Muscle of leg (tissue), 16 donors: ENCODE measurements at places on chromosomes 2 and 18. TPM values are rescaled to one million over a fixed set of nuclear protein-coding genes. Genes with fewer than 3 reads are reported as not detected.
A peak's percentile ranks its signal among the peaks of the same experiment; 100 is the strongest.

NCKAP5 gene
- total RNA-seq: 4.7 TPM

IL1A gene
- not detected for total RNA-seq

TGFA gene
- 0.44 TPM for total RNA-seq

ELOA2 gene
- not detected for total RNA-seq

GRCh38 chr2:156332534-156333273 lies at the start of gene NR4A2:
TSS of gene NR4A2 (minus strand) at chr2:156332721. CDS start at chr2:156330186, 2,535 bp downstream.
- H3K27me3 ChIP-seq: peaks cover 55% of the 10 kb centered on the region
- no peaks in the 10 kb centered on the region for H3K36me3 ChIP-seq
- peak; percentile 93 for DNase-seq
- H3K4me1 ChIP-seq: peaks cover 29% of the 10 kb centered on the region
- peak within 1 kb of the TSS; percentile 67 for H3K4me3 ChIP-seq

DNA sequence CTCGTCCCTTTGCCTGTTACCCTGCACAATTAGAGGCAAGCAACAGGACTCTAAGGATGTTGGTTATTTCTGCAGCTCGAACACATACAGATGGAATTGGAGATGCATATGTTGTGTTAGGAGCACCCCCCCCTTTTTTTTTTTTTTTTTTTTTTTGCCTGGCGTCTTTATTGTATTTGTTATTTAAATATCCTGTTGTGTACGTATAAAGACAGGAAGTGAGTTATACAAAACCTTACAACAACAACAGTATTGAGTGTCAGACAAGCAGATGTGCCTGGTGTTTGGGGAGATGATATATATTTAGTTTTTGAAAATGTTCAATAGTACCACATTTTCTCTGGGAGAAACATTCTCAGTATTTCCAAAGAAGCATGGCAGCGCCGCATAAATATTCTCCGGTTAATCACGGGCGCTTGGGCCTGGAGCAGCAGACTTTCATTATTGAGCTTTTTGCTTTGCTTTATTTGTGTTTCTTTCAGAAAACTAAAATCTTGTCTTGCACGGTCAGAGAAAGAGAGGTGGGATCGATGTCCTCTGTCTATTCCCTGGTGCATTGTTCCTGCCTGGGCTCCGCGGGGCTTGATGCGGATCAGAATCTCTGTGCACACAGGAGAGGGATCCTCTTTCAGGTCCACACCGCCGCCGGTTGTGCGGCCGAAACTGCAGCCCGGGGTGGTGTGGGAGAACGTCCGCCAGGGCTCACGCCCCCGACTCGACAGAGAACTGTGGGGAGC lies 23.2 kb upstream of the ZNF516 start:
- peak overlapping the region; percentile 36 for H3K4me3 ChIP-seq
- H3K4me1 ChIP-seq: peaks cover 11% of the 10 kb centered on the region
- DNase-seq: peak; percentile 77
- H3K27me3 ChIP-seq: no peaks in the 10 kb centered on the region
- no peaks in the 10 kb centered on the region for H3K36me3 ChIP-seq

DNA sequence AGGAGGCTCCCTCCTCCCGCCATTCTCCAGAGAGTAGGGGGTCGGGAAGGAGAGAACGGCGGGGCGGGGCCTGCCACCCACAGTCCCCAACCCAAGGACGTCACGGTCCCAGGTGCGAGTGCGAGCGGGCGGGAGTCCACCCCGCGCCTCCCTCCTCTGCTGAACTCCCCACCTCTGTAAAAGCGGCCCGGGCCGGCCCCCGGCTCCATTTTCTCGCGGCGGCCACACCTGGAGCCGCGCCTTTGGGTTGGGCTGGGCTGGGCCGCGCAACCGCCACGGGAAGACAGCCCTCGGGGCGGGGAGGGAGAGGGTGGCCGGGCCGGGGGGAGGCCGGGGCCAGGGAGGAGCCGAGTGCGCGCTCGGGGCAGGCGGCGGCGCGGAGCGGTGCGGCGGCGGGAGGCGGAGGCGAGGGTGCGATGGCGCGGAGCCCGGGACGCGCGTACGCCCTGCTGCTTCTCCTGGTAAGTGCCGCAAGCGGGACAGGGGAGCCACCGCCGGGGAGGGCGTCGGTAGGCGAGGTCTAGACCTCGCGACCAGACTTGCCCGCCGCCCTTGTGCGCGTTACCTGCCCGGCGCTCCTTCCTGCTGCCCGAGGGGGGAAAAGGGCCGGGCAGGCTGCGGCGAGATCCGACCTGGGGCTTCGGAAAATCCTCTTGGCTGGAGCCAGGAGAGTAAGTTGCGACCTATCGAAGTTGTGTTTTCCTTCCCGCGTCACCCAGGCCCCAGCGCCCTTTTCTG lies at the start of gene DSG2:
Gene DSG2, plus strand, starts transcription at position 342 of the 738 bp plus-strand sequence. Its CDS starts 75 bp downstream, at position 417.
- H3K4me1 ChIP-seq: peaks cover 7% of the 10 kb centered on the region
- H3K27ac ChIP-seq: no peak within 1 kb of the TSS
- H3K27me3 ChIP-seq: peaks cover 18% of the 10 kb centered on the region
- peak; percentile 49 for DNase-seq

DNA sequence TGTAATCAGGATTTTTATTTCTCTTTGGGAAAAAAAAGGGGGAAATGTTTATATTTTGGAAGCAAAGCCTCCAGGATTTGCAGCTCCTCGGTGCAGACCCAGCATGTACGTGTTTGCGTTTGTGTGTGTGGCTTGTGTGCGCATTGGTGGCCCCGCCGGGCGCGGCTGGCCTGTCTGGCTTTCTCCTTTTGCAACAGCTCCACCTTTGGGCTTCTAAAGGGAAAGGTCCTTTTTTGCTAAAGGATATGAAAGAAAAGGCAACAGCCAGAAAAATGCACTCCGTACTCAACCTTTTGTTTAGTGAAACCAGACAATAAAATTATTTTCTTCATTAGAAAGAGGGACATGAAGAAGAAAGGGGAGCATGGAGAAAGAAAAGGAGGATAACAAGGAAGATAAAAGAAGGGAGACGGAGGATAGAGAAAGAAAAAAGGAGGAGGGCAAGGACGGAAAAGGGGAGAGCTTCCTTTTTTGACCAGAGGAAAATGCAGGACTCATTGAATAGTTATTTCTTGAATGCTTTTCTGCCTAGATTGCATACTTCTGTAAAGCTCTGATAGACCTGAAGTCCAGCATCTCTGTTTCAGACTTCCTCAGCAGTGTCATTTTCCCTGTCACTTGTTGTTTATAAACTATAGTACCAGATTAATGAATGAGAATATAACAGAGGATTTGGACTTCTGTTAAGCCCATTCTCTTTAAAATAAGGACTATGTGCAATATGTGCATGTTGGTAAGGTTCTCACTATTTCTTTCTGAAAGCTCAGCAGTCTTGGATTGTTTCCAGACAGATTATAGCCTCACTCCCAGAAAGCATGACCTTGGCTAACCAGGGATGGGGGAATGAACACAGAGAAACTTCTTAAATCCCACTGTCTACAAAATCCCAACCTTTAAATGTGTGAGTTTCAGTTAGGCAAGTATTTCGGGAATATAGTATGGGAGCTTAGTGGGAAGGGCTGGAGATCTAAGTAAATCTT lies 563.1 kb upstream of the PIK3C3 start:
- no peak overlapping the region for H3K27ac ChIP-seq
- DNase-seq: peak; percentile 81
- H3K27me3 ChIP-seq: no peaks in the 10 kb centered on the region
- H3K4me3 ChIP-seq: peak overlapping the region; percentile 22
- H3K36me3 ChIP-seq: no peaks in the 10 kb centered on the region

GRCh38 chr2:40751981-40752380 lies 300.1 kb upstream of the SLC8A1 start:
- H3K27ac ChIP-seq: no peak overlapping the region
- H3K36me3 ChIP-seq: no peaks in the 10 kb centered on the region
- H3K27me3 ChIP-seq: no peaks in the 10 kb centered on the region
- H3K4me1 ChIP-seq: no peaks in the 10 kb centered on the region
- H3K4me3 ChIP-seq: no peak overlapping the region
- DNase-seq: no peak

DNA sequence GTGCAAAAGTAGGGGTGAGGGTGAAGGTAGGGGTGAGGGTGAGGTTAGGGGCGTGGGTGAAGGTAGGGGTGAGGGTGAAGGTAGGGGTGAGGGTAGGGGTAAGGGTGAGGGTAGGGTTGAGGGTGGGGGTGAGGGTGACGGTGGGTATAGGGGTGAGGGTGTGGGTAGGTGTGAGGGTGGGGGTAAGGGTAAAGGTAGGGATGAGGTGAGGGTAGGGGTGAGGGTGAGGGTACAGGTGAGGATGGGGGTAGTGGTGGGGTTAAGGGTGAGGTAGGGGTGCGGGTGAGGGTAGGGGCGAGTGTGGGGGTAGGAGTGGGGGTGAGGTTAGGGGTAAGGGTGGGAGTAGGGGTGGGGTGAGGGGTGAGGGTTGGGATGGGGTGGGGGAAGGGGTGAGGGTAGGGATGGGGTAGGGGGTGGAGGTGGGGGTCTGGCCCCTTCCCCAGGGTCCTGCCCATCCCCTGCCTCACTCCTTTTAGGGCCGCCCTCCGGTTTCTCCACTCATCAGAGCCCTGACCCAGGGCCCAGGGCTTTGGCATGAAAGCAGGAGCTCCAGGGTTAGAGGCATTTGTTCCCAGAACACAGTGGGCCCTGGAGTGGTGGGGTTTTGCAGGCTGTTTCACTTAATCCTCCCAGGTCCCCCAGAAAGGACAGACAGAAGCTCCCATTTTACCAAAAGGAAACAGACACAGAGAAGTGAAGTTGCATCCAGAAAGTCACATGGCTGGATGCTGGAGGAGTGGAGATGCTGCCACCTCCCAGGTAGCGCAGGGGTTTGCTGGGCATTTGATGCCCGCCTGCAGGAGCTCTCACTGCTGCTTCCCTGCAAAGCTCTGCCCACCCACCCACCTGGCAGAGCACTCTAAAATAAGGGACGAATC lies 26.9 kb downstream of the SNORC start:
- H3K27ac ChIP-seq: no peak overlapping the region
- no peak overlapping the region for H3K4me3 ChIP-seq
- DNase-seq: no peak
- H3K27me3 ChIP-seq: peaks cover 5% of the 10 kb centered on the region
- H3K4me1 ChIP-seq: peaks cover 2% of the 10 kb centered on the region

DNA sequence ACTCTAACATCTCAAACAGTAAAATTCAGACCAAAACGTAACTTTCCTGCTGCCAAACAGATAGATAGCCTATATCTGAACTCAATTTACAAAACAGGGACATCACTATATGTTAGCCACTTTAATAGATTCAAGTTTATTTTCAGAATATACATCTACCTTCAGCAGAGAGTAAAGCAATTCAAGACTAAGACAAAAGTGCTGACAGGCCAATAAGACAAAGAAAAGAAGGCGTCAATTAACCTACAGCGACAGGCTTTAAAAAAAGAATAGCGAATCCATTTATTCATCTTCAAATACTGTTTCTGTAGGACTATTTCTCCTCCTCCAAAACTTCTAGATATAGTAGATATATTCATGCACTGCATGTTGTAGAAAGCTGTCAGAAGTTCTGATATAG lies 333.0 kb downstream of the GRB14 start:
- no peaks in the 10 kb centered on the region for H3K36me3 ChIP-seq
- no peak for DNase-seq

- no peak overlapping the region for H3K4me3 ChIP-seq
- H3K27me3 ChIP-seq: no peaks in the 10 kb centered on the region
- H3K4me1 ChIP-seq: peaks cover 4% of the 10 kb centered on the region
- H3K27ac ChIP-seq: no peak overlapping the region
- H3K36me3 ChIP-seq: no peaks in the 10 kb centered on the region
These were observed 96.7 kb downstream of the GAREM1 start for GRCh38 chr18:32373995-32374394.
